ENCODE measurements at places on chromosomes 6 and 20.

DNA sequence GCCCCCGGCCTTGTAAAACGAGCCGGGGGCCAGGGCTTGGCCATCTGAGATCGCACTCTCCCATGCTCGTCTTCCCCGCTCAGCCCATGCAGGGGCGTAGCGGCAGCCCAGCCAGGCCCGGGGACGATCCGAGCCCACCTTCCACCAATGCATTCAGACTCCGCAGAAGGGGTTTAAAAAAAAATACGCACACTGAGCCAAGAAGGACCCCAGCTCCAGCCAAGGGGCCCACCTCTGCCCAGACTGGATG is 320 bp downstream of the GSTA4 start:
- no peak for DNase-seq

- no peak for DNase-seq
Observed at GRCh38 chr6:158064725-158065251, 83.1 kb downstream of the SYNJ2 start.

GRCh38 chr20:18802012-18802634 is 11.5 kb upstream of the SCP2D1 start:
- DNase-seq, result no peak

- no peak for DNase-seq
Observed at GRCh38 chr6:163782436-163783003, 368.0 kb downstream of the QKI start.

DNA sequence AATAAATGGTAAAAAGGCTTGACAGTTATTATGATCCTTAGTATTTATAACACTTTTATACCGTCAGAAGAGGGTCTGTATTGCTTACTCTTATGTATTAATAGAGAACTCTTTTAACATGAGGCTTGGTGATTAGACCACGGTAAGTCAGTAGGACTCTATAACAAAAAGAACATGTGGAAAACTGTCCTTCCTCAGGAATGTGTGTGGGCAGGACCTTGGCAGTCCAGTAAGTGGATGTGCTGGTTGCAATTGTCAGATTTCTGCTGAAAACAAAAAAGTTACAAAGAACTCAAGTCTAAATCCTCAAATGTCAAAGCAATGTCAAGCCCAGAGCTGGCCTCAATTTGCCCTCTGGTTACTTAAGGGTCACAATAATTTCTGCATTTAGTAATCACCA is 81.1 kb downstream of the PLCG1 start:
- DNase-seq, result no peak

- no peak for DNase-seq
Observed at GRCh38 chr20:54438166-54438565, 37.2 kb upstream of the DOK5 start.

GRCh38 chr20:42391807-42392206 is 773.6 kb upstream of the CHD6 start:
- no peak for DNase-seq

DNA sequence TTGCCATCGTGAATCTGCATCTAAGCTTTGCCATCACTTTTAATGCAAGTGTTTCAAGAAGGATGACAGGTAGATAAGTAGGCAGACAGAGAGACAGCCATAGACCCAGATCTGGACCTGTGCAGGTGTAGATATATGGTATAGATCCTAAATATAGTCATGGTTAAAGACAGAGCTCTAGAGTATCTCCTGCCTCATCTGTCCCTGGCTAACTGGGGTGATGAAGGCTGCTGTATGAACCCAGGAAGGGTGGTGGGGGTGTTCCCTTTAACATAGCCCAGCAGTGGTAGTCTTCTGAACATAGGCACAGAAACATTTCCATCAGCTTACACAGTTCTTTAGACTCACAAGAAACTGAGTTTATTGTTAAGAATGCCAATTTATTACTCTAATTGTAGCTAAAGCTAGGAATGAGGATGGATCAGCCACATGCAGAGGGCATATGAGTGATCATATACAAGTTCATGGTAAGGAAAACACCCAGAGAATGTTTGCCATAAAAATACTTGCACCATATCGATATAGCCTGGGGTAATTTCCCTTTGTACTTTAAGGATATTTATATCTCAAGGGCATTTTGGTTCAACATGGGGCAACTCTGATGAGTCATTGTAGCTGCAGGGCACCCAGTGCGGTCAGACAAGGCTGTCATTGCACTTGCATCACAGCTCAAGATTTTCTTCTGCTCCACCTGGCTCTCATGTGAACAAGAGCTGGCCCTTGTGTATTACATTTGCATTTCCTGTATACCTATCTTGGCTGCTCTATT is 587.2 kb downstream of the EPM2A start:
- no peak for DNase-seq

GRCh38 chr20:58869662-58870227 is 17.2 kb downstream of the GNAS start:
- no peak for DNase-seq

- no peak for DNase-seq
Observed at GRCh38 chr6:43743682-43744381, 26.2 kb upstream of the VEGFA start.

- DNase-seq, result no peak
Observed at GRCh38 chr6:109834131-109834530, 143.0 kb downstream of the FIG4 start.

DNA sequence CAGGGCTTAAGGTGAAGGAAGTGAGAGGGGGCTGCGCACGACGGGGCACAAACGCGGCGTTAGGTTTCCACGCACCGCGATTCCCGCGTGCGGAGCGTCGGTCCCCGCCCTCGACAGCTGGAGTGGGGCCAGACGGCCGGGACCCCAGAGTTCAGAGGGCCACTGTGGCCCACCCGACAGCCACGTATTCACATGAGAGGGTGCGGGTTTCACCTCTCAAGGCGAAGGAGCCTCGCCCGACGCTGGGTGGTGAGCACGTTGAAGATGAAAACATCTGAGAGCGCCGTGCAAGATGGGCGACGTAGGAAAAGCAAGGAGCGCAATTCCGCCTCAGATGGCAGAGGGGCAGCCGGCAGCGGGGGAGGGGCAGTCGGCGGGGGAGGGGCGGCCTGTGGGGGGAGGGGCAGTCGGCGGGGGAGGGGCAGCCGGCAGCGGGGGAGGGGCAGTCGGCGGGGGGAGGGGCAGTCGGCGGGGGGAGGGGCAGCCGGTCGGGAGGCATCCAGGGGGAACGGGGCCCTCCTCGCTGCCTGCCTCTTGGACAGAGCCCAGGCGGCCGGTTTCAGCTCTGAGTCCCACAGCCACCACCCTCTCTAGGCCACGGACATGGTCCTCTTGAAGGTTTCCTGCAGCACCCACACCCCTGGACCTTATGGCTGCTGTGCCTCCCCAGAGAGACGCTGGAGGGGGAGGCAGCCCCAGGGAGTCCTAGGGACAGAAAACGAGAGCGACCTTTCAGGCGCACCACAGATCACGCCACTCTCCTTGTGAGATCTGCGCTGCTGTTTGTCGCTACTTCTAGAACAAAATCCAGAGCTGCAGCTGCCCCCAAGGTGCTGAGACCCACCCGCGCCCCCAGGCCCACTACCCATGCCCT is 113.7 kb downstream of the DLL1 start:
- DNase-seq, result no peak

DNA sequence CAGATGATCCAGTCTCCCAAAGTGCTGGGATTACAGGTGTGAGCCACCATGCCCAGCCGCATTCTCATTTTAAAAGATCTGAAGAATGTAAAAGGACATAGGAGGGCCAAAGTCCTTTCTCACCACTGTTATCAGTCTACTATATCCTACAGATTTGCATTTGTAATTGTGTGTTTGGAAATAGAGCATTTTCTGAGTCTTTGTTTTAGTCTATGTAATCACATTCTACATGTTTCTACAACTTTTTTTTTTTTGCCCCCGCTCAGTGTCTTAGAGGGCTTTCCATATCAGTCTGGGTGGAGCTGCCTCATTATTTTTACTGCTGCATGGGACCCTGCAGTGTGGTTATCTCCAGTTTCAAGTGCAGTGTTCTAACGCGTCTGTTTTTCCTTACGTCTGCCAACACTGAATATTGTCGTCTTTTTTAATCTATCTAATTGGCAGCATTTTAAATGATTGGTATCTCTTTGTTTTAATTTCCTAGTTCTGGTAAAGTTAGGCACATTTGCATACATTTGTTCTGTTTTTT is 7.8 kb downstream of the CUL9 start:
- no peak for DNase-seq

DNA sequence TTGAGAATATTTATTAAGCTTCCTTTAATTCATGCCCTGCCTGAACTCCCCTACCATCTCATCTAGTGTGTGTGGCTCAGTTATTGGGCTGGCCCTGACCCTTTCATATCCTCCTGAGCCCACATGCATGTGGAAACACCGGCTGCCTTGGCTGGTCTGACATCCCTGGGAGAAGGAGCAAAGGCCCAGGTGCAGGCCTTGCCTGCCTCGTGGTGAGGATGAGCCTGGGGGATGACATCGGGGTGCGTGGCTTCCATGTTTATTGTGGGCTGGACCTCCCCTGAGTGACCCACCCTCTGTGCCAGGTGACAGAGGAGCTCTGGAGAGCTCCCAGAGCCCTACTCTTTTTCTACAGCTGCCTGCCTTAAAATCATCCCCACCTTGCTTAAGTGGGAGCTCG is 69.1 kb downstream of the FOXA2 start:
- DNase-seq, result no peak

DNA sequence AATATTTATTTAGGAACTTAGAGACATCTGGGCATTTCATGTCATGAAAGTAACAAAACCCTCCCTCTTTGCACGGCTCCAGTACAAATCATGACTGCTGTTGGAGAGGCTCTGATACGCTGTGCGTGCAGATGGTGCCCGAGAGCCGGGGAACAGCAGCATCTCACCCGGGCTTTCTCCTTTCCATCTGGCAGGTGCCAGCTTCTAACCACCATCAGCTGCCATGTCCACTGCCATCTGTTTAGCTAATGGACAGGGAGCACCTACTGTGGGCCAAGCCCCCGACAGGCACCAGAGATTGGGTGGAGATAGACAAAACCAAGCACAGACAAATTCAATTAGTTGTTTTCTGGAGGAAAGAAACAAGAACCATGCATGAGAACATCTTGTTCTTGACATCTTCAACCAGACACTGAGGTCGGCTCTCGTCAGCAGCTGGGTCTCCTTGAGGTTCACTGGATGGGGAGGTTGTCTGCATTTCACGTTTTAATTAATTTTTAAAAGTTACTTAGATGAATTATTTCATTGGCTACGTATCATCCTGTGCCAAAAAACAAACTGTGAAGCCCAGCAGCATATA is 323.7 kb downstream of the THBS2 start:
- DNase-seq, result no peak

DNA sequence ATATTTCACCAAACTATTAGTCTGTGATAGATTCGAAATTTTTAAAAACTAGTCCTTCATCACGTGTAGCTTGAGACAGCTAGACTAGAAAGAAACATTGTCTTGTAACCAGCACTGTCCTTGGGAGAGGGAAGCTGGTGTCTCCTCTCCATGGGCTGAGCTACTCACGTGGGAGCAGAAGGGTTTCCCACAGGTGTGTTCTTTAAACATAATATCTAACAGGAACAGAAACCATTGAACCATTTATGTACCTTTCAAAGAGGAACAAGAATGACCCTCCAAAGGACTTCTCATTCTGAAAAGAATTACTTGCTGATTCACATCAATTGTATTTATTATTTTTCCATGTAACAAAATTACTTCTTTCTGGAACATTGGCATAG is 72.4 kb upstream of the SYNJ2 start:
- DNase-seq, result no peak

GRCh38 chr20:58717278-58718091 is 24.9 kb downstream of the NPEPL1 start:
- no peak for DNase-seq

- DNase-seq, result no peak
Observed at GRCh38 chr6:131838051-131838450, 30.2 kb downstream of the ENPP1 start.

GRCh38 chr20:47500554-47500953 is 1.1 kb upstream of the NCOA3 start:
- DNase-seq, result no peak

GRCh38 chr6:67683960-67684359 is 951.1 kb upstream of the ADGRB3 start:
- DNase-seq, result no peak

DNA sequence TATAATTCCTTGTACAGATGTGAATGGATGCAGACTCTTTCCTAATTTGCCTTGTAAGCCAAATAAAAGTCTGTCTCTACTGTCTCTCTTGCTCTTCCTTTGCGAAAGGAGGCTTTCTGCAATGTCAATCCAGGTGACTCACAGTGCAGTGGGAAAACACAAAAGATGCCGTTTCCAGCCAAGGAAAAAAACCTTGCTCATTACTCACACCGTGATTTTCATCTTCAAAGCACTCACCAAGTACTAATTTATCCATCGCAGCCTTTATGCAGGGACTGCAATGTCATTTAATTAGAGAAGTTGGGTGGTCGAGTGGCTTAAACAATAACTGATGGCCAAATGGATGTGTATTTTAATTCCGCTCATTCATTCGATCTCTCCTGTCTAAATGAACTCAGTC is 23.8 kb downstream of the SAYSD1 start:
- no peak for DNase-seq

DNA sequence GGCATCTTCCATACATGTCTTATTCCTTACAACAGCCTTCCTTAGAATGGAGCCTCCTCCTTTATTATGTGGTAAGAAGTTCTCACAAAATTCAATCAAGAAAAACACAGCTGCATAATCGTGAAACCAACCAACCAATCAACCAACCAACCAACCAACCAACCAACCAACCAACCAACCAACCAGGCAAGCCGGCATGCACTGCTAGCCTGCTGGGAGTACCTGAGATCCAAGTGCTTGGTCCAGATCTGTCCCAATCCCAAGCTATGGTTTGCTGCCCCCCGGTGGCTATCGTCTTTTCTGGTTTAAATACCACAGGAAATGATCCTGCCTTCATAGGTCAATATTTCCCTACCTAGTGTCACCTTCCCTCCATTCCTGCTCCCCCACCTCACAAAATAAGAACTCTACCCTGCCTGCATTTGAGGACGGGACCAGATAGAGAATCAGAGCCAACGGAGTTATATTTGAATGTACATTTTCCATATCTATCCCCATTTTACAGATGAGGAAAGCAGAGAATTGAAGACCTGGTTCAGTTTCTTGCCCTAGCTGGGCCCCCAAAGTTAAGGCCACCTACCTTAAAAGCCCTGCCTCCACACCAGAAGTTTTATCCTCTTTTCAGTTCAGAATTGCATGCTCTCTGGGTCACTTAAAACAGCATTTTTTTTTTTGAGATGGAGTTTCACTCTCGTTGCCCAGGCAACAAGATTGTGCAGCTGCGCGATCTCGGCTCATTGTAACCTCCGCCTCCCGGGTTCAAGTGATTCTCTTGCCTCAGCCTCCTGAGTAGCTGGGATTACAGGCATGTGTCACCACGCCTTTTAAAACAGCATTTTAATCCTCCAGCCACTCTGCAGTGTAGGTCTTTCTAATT is 27.1 kb downstream of the RAB44 start:
- DNase-seq, result peak; percentile 27

DNA sequence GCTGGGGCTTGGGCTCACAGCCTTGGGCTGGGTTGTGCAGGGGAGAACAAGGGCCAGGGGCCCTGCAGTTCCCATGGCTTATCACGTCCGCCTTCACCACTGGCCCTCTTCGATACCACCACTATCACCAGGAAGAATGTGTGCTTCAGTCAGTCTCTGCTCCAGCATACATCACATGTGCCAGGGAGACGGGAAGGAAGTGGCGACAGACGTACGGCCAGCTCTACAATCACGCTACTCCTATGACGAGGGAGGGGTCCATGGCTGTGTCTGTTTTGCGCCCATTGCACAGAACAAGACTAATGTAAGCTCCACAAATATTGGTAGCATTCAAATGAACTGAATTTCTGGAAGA is 72.1 kb downstream of the TRAM2 start:
- DNase-seq, result no peak

- no peak for DNase-seq
Observed at GRCh38 chr6:5471637-5472398, 210.5 kb downstream of the FARS2 start.
